Ascending aorta (tissue), 2 donors: ENCODE measurements at places on chromosomes 6 and 20. TPM values are rescaled to one million over a fixed set of nuclear protein-coding genes. Genes with fewer than 3 reads are reported as not detected.

Gene HRH3
- 0.21 TPM for total RNA-seq

Gene RUNX2
- 0.21 TPM for total RNA-seq

Gene CDC25B
- 60.6 TPM for total RNA-seq

DNA sequence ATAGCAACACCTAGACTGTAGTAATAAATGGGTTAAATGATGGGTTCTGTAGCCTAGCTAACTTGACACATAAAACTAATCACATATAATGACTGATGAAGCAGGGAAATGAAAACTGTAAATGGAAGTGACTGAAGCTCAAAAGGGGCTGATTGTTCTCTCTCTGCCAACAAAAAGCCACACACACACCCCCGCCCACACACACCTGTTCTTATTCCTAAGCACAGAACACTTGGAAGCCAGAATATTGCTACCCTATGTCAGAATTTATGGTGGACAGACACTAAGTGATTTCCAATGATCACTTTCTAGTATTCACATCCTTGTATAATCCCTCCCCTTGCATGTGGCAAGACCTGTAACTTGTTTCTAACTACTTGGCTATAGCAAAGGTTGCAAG is 603.5 kb downstream of the UTRN start:
- no peak for DNase-seq

Gene ALDH5A1
- 0.21 TPM for total RNA-seq

Gene HLA-DPB1
- 72.7 TPM for total RNA-seq

Gene THBS2
- 709 TPM for total RNA-seq

- no peak for DNase-seq
These were observed 198.1 kb upstream of the UST start for GRCh38 chr6:148548749-148549140.

Gene HLA-DOA
- total RNA-seq = 358 TPM

DNA sequence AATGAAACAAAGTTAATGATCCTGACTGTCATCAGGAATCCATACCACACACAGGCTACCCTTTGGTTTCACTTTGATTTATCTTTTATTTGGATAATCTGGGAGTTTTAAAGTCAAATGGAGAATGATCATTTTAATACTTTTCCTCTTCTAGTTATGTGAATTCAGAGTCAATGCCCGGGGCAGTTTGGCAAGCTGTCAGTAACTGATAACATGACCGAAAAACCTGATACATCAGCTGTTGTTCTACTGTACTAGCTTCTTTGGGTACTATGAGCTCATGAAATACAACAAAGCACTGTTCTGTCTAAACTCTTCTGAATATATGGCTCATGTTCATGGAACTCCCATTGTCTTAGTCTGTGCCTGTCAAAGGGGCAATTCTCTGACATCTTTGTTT is 30.2 kb downstream of the KLHL31 start:
- no peak for DNase-seq

Gene DNMT3B
- total RNA-seq = 0.75 TPM

DNA sequence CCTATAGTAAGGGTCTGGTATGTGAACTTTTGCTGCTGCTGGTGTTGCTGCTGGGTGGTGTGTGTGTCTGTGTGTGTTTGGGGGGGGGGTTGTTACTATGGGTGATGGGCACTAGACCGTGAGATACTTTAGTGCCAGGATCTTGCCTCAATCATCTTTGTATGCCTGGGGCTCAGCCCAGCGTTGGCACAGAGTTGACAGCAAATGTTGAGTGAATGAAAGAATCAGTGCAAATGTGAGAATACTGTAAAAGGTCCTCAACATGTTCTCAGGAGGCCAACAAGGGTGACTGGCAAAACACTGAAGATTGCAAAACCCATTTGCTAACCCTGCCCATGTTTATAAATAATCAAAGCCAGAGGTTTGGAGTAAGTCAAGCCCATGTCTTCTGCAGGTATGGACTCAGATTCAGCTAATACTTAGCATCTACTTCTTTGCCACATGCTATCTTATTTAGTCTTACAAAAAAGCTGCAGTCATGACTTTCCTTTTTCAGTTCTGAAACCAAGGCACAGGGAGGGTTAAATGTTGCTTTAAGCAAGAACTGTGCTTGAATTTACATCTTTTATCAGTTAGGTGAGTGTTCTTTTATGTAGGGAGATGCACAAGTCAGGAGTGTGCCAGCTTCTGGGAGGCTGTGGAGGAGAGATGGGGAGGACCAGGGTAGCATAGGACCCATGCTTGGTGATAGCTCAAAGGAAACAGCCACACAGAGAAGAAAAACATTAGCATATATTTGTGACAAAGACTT is 125.3 kb upstream of the SPACA1 start:
- no peak for DNase-seq

Gene SLC25A27
- total RNA-seq = 11.7 TPM

Gene SPTLC3
- 4.6 TPM for total RNA-seq
